ENCODE measurements at places on chromosomes 7 and 10.

DNA sequence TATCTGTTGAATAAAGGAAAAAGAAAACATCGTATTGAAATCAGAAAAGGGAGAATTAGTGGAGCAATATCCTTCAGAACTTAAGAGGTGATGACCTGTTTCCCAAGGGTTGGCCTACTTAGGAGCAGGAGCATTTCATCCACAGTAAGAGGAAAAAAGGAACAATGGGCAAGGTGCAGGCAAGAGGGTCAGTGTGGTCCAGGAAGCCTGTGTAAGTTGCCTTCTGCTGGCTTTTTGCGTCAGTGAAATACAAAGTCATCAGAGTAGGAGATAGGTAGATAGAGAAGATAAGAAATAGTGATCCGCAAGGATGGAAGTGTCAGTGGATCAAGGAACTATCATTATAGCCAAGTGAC, 5.4 kb upstream of the ANKRD7 start:
- DNase-seq: no peak

DNA sequence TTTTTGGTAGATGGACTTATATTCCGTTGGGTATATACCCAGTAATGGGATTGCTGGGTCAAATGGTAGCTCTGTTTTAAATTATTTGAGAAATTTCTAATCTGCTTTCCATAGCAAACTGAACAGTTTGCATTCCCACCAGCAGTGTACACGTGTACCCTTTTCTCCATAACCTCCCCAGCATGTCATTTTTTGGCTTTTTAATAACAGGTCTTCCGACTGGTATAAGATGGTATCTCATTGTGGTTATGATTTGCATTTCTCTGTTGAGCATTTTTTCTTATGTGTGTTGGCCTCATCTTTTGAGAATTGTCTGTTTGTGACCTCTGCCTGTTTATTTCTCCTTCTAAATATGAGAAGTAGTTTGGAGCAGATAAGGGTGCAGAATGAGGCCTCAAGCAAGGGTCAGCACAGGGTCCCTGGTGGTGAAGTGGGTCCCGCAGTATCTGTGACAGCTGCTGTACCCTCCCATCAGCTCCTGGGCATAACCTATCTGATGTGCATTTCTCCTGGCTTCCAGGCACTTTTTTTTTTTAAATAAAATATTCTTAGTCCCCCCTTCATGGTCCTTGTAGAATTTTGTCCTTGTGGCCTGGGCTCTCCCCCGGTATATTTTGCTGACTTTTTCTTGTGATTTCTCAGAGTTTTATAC, 73.5 kb downstream of the PROSER2 start:
- DNase-seq: no peak

- DNase-seq: no peak
Observed at GRCh38 chr7:102063690-102064180, 222.9 kb upstream of the SH2B2 start.

DNA sequence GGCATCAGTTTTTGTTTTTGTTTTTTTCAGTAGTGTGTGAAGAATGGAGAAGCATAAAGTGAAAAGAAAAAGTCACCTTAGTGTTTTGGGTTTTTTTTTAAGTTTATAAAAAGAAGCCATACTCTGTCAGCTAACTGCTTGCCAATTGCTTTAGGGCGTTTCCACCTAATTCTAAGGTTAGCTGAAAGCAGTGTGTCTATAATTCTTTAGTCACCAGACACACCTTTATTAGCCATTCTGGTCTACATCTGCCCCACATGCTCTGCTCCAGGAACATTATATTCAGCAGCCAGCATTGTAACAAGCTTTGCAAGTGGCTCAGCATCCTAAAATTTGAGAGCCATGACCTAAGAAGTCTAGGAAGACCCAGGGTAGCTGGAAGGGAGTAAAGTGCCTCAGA, 14.1 kb upstream of the SLC16A12 start:
- DNase-seq: no peak

DNA sequence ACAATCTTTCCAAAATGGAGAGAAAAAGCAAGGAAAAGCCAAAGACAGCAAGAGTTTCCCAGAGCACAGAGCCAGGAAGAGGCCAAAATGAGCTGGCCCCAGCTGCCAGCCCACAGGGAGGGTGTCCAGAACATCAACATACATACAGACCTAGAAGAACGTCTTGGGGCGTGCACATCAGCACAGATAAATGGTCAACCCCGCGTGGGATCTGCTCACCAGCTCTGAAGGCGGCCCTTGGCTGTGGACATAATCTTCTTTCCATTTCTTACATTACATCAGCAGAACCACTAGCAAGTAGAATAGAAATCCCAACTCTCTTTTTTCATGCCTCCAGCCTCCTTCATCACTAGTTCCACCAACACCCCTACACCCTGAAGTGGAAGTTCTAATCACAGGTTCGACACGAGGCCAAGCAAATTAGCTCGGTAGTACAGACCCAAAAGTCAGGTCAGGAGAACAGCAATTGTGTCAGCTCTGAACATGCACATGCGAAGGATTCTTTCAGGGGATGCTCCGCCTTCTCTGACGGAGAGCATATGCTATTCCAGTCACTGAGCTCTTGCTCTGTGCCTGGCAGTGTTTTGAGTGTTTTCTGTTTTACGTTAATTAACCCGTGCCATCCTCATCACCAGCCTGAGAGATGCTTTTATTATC, 16.4 kb downstream of the SH3PXD2A start:
- no peak for DNase-seq

DNA sequence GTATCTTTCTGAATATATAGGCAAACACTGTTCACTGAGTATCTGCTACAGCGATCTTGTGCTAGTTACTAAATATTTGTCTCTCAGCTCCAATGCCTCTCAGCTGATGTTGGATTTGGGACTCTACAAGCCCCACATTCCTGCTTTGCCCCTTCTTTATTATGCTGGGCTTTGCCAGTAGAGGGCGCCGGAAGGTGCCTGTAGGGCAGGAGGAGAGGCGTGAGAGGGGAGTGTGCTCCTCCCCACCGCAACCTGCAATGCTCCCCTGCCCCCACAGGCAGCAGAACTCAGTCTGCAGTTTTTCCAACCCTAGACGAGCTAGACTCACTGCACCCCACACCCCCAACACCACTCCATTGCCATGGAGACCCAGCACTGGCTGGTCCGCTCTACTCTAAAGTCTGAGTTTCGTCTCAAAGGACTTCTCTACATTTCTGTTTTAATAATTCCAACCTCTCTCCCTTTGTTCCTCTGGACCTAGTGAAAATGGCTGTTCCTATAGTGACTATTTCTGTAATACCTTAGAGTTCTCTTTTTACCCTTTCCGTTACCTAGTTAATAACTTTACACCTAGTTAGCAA, 337.6 kb downstream of the CCSER2 start:
- no peak for DNase-seq

- DNase-seq: no peak
Observed at GRCh38 chr10:113175176-113175575, 225.1 kb downstream of the TCF7L2 start.

DNA sequence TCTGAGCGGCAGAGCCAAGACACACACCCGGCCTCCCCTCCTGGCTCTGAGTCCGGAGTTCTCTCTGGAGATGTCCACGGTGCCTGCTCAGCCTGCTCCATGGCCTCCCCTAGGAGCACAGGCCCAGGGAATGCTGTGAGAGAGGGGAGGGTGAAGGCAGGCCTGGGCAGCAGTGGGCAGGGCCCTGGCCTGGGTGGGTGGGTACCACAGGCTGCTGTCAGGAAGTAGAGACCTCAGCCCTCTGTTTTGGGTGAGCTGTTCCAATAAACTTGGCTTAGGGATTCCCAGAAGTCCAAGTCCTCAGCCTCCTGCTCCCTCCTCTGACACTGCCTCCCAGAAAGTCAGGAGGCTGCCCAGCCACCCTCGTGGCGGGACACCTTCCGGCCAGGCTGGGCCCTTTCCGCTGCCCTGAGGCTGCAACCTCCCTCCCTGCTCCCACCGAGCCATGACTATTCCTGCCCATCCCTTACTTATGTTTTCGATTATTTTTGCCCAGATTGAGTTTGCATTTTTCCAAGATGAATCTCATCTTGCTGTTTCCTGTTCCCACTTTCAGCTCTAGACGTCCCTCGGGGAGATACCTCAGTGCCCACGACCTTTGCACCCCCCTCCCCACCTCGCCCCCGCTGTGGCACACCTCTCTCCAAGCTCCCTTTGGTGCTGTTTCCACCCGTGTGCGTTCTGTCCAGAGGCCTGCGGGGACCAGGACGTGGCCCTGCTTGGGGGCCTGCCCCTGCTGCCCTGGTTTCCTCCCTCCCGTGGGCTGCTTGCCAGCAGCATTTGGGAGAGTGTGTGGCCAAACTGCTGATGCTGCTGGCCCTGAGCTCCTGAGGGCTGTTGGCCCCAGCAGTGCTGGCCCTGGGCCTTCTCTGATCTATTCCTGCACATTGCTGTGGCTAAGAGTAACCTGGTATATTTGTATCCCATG, 5.8 kb upstream of the POLM start:
- DNase-seq: peak; percentile 67

DNA sequence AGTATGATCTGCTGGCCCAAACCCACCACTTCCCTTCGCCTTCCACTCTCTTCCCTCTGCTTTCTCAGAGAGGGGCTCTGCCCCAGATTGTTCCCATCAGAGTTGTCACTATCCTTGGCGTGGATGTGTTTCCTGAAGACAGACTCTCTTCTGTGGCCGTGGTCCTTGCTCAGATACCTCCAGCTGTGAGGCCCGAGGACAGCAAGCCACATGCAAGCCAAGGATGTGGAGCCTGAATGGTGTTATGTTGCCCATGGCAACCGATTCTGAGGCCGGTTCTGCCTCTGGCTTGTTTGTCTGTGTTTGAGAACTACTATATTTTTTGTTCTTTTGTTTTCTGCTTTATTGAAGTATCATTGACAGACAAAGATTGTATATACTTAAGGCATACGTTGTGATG, 247.4 kb upstream of the PODXL start:
- DNase-seq: no peak

DNA sequence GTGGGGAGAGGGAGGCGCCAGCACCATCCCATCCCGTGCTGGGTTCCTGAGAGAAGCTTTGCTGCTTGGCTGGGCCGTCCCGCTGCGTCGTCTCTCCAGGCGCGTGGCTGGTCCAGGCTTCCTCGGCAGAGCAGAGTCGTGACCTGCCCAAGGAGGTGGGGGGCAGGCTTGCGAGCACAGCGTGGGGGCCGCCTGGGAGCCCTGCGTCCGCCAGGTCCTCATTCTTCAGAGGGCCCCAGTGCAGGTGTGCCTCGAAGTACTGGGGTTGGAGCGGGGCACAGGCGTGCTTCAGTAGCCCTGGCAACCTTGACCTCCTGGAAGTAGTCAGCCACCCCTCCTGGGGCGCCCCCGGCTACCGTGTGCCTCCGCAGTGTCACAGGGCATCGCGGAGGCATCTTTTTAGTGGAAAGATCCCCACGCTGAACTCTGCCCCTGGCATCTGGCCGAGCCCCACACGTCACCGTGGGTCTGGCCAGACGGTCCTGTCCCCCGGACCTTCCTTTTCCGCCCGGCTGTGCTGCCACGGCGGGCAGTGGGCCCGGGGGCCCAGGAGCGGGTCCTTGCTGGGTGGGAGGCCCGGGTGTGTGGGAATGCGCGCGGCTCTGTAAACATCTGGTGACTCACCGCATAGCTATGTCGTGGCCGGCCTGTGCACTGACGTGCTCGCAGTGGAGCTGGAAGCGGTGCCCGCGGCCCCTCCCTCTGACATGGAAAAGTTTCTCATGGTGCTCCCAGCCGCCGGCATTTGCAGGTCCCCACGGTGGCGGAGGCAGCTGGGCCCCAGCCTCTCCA, 6.4 kb downstream of the MAFK start:
- peak; percentile 93 for DNase-seq

- DNase-seq: no peak
Observed at GRCh38 chr7:116766881-116767280, 94.9 kb downstream of the MET start.

GRCh38 chr10:53650794-53651193, 878.2 kb upstream of the MBL2 start:
- DNase-seq: no peak

DNA sequence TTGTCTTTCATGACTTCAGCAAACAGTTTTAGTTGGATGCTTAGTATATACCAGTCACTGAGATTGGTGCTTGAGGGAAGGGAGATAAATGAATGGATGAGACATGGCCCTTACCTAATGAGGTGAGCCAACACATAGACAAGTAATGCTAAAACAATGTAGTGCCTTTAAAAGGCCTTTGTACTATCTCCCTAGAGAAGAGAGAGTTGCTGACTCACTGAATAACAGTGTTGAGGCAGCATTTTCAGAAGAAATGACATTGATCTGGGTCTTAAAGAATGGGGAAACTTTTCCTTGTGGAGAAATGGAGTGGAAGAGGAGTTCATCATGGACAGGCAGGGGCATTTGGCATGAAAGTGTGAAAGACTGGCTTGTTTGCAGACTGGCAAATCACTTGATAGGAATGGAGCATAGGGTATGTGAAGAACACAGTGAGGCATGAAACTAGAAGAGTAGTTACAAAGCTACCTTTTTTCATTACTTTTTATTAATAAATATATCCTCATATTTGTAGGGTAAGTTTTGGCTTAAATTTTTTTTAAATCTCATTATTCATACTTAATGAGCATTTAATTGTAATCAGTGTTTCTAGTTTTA, 91.2 kb downstream of the KAT6B start:
- DNase-seq: no peak

GRCh38 chr10:12255048-12255447, 59.1 kb downstream of the CDC123 start:
- no peak for DNase-seq

GRCh38 chr10:110914431-110914830, 4.5 kb downstream of the BBIP1 start:
- no peak for DNase-seq

GRCh38 chr10:110160522-110160921, 46.9 kb upstream of the MXI1 start:
- no peak for DNase-seq

DNA sequence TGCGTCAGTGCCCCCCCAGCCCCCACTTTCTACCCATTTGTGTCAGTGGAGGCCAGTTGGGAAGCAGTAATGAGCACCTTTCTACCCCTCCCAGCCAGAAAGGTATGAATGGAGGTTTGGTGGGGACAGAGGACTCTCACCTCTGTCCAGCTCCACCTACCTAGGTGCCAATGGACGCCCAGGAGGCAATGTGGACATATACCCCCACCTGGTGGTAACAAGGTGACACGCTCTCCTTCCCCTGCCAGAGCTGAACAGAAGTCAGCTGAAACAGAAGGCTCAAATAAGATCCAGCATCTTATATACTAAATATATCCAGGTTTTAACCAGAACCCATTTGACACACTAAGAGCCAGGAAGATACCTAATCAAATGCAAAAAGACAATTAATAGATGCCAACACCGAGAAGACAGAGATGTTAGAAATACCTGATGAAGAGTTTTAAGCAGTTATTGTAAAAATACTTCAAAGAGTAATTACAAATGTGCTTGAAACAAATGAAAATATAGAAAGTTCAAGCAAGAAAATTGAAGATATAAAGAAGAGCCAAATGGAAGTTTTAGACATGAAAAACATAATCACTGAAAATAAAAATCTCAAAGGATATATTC, 18.4 kb upstream of the SORCS3 start:
- DNase-seq: no peak

DNA sequence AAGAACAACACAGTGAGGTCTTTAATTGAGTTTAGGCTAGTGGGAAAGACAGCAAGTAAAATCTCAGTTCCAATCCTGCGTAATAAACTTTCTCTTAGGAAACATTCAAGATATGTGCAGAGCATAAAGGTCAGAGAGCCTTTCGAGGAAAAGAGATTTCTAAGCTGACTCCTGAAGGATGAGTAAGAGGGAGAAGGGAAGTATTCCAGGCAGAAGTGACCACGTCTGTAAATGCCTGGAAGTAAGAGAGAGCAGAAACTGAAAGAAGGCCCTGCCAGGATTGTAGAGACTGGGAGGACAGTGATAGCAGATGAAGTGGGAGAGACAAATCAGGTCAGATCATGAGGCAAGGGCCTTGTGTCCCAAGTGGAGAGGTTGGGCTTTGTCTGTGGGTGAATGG, 41.8 kb downstream of the PNLIPRP3 start:
- DNase-seq: no peak

GRCh38 chr7:116240024-116240668, 29.8 kb downstream of the TES start:
- no peak for DNase-seq
